ENCODE measurements at places on chromosomes 3 and 15. TPM values are rescaled to one million over a fixed set of nuclear protein-coding genes. Genes with fewer than 3 reads are reported as not detected.

GRCh38 chr3:61858054-61858453, 296.7 kb downstream of the PTPRG start:
- DNase-seq, result no peak

DNA sequence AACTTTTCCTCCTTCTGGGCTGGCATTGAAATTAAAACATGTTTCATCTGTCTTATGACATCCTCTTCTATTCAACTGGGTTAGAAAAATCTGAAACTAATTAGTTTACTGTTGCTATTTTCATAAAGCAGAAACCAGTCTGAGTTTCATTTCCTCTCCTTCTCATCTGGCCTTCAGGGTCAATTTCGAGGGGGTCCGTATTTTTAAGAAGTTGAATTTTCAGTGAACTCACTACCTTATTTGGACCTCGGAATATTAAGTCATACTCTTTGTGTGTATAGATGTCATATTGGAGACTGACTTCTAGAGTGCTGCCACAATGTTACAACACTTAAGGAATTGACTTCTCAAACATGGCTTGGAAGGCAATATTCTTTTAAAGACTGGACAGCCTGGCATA, 485.9 kb downstream of the SQOR start:
- DNase-seq, result no peak

DNA sequence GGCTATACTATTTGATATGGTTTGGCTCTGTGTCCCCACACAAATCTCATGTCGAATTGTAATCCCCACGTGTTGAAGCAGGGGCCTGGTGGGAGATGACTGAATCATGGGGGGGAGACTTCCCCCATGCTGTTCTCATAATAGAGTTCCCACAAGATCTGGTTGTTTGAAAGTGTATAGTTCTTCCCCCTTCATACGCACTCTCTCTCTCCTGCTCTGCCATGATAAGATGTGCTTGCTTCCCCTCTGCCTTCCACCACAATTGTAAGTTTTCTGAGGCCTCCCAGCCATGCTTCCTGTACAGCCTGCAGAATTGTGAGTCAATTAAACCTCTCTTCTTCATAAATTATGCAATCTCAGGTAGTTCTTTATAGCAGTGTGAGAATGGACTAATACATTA, 290.1 kb upstream of the CHRM5 start:
- no peak for DNase-seq

- DNase-seq, result no peak
Observed at GRCh38 chr3:121759541-121760202, 10.1 kb upstream of the GOLGB1 start.

GRCh38 chr3:177306252-177306651, 109.0 kb upstream of the TBL1XR1 start:
- no peak for DNase-seq

- DNase-seq, result no peak
Observed at GRCh38 chr3:151557068-151557840, 96.4 kb upstream of the IGSF10 start.

- no peak for DNase-seq
Observed at GRCh38 chr3:183819831-183820230, 5.5 kb downstream of the MAP6D1 start.

DNA sequence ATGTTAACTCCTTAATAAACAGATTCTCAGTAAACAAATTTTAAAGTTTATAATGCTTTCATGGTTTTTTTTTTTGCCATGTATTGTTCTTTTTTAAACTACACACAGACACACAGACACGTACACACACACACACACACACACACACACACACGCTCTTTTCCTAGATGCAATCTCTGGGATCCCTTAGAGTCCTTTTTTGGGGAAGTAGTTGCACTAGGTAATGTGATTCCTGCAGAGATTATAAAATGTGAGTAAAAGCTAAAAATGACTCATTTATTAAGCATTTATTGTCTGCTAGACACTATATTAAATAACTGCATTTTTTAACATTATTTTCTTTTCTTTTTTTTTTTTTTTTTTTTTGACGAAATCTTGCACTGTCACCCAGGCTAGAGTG, 19.9 kb downstream of the NDUFB5 start:
- DNase-seq, result no peak

- DNase-seq, result no peak
Observed at GRCh38 chr3:127754411-127755304, 67.7 kb downstream of the MGLL start.

- no peak for DNase-seq
Observed at GRCh38 chr3:64247991-64248646, 22.9 kb upstream of the PRICKLE2 start.

DNA sequence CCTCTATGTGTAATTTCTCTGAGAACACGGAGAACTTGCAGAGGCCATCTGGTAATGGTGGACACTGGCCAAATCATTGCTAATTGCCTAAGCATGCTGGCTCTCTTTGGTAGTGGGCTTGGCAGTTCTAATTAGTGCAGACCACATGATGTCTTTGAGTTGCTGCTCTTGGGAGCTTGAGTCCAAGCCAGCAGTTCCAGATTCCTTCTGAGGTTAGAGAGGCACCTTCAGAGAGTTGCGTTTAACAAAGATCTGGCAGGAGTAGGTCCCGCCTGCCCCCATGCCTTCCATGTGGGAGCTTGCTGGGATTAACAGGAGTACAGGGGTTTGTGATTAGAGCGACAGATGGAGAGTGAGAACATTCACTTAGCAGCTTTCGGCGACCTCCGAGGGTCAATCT, 449.0 kb upstream of the LMCD1 start:
- DNase-seq, result no peak

Gene DUOX1
- not detected for polyA plus RNA-seq

Gene CELF6
- polyA plus RNA-seq, result 0.10 TPM

Gene MORC1
- polyA plus RNA-seq, result not detected

Gene FSTL1
- polyA plus RNA-seq, result 1,300 TPM

Gene IQCH
- polyA plus RNA-seq, result 0.95 TPM

Gene MKRN3
- 1.2 TPM for polyA plus RNA-seq

Gene SEMA4B
- 13.5 TPM for polyA plus RNA-seq

Gene C2CD4A
- polyA plus RNA-seq, result not detected

Gene BFSP2
- polyA plus RNA-seq, result not detected

Gene ANKUB1
- polyA plus RNA-seq, result not detected

Gene TMEM40
- 0.41 TPM for polyA plus RNA-seq

All from AG04450 (cell line).